ENCODE measurements at places on chromosomes 4 and X.

- DNase-seq, result no peak
These were observed at the start of gene HAND2 for GRCh38 chr4:173529477-173530325. Gene HAND2, minus strand, starts transcription at chr4:173530229. Its CDS starts 940 bp downstream, at chr4:173529289.

DNA sequence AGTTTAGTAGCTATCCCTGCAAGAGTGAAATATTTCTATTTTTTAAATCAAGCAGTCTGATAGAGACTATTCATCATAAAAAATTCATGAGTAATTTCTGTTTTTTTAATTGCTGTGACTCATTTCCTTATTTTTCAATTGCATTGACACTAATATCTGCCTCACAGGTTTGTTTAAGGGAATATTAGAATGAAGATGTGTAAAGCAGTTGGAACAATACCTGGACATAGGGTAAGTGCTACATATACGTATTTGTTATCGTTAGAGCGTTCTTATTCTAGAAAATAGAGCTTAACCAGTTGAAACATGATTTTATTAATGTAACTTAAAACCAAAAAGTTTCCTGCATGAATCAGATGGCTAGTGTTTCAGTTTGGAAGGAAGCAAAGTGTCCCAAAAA is 2211.3 kb downstream of the PCDH7 start:
- no peak for DNase-seq

GRCh38 chr4:63302078-63302477 is 1107.2 kb downstream of the TECRL start:
- DNase-seq, result no peak

DNA sequence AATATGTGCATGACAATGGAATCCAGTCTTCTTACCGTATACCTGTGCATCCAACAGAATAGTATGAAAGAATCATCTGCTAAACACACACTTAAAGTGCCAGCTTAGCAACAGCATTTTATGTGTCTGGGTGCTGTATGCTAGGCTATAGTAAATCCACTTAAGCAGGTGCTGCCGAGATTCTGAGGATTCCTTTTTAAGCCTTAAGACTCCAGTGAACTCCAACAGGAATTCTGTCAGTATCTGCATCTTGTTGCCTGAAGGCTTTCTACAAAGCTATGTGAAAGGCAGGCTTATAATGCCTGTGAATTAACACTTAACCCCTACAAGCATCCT is 1076.4 kb upstream of the PABPC4L start:
- DNase-seq, result no peak

GRCh38 chrX:136214551-136214950 is 36.6 kb downstream of the MAP7D3 start:
- no peak for DNase-seq

GRCh38 chrX:10387011-10387410 is 230.2 kb downstream of the CLCN4 start:
- no peak for DNase-seq

- no peak for DNase-seq
These were observed 708 bp downstream of the TMSB4X start for GRCh38 chrX:12975670-12975965.

DNA sequence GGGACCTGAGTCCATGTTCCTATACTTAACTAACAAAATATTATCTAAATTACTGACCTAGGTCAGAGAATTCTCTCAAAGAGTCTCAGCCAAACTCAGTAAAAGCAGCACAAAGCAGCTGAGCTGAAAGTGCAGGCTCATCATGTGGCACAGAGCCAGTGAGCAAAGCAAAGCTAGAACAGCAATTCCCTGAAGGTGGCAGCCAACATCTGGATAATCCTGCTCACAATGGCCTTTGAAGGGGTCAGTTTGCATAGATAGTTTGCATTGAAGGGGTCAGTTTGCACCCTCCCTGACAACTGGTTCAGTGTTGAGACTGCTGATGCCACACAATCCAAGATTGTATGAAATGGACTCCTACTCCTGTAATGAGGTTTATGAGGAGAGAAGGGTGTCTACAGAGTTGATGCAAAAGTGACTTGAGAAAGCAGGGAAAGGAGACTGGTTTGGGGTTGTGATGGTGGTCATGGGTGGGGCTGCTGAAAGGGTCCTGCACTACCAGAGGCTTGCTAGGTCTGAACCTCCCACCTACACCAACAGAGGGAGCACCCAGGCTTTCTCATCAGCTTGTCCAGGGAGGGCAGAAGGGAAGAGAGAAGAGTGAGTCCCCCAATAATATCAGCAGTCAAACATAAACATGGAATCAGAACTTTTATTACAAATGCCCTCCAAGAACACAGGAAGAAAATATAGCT is 39.7 kb downstream of the TRIM61 start:
- DNase-seq, result no peak

- DNase-seq, result no peak
These were observed 52.7 kb upstream of the TMPRSS11F start for GRCh38 chr4:68182382-68182820.

DNA sequence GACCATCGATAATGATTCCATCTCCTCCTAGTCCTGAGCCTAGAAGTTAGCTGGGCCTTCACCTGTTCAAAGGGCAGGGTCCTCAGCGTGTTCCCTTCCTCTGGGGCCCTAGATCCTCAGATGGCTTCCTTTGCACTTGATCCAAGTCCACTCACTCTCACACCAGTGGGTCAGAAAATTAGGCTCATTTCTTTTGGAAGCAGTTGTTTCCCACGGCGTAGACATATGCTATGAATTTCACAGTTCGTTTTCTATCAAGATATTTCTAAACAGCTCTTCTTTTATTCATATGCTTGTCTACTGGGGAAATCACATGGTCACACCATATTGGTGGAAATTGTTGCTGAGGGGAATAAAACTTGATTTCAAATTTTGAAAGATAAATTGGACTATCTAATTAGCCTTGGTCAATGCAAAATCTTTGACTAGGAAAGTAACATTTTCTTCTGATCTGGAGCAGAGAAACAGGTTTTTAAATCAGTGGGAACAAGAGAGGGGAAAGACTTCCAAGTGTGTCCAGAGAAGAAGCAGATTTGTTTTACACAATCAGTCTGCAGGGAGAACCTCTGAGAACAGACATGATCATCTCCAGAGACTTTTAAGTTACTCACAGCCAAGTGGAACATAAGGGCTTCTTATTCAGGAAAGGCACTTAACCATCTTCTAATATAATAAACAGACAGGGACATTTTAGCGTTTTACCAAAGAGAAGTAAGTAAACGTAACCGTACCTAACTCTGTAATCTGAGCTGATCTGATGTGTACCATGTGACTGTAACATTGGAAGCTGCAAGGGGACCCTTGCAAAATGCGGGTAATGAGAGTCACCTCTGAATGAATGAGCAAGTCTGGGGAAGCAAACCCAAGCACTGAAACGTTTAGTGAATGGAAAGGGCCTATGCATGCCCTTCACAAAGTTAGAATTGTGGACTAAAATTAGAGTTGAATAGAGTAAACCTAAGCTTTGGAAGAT is 455.7 kb upstream of the FAT1 start:
- no peak for DNase-seq

DNA sequence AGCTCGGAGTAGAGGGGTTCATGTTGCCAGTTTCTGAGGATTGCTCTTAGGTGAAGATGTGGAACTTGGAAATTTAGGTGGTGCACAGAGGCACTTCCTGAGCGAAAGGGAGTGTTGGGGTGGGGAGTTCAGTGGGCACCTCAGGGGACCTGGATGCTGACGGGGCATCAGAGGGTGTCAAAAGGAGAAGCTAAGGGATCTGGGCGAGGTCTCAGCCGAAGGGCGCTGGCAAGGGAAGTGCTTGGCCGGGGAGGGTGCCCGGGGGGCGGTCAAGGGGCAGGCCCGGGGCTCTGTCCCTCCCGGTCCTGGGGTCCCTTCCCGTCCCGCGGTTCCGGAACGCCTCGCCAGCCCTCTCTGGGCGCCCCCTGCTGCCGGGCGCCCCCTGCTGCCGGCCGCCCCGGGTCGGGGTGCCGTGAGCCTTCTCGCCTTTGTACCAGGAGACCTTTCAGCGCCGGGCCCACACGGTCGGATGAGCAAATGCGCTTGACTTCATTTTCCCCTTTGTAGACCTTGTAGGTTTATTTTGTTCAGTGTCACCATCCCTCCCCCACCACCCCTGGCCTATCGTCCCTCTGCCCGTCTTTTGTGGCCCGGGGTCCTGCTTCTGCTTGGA is 3.0 kb upstream of the PHOX2B start:
- DNase-seq, result no peak

DNA sequence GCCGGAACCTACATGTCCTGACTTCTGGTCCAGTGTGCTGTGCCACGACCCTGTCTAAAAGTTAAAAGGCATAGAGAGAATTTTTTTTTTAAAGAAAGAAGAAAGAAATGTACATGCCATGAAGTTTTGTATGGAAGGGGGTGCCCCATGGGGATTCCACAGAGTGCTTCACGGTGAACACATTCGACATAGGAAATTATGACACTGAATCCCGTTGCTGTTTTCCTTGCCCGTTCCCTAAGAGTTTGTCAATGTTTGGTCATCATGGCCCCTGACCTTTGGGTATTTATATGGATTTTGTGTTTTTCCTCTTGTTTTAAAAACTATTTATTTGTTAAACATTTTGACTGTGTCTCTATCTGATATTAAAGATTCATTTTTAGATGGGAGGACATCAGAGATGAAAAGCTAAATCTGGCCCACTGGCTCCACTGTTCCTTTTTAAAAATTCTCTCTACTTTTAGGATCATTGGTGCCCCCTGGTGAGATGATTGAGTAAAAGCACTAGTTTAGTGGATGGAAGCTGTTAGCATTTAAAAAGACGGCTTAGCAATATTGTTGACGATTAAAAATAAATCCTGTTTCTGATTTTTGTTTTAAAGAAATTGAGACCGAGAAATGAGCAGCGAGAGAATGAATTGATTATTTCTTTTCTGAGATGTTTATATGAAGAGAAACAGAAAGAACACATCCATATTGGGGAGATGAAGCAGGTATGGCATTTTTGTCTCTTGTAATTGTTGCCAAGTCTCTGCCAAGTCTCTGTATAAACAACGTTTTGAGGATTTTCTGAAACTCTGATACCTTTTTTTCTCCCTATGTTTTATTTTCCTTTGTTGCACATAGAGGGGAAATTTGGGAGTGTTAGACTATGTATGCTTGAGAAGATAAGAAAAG is 75.0 kb downstream of the PTTG2 start:
- DNase-seq, result peak; percentile 29

- DNase-seq, result no peak
These were observed 182.9 kb downstream of the RELL1 start for GRCh38 chr4:37503261-37503660.

- DNase-seq, result no peak
These were observed 9.3 kb upstream of the SMIM20 start for GRCh38 chr4:25904748-25905082.

- DNase-seq, result no peak
These were observed 50.1 kb downstream of the CRLF2 start for GRCh38 chrX:1162119-1162916.

All from GM12891 (cell line).